Lung microvascular endothelial cell (primary cell): ENCODE measurements at places on chromosomes 3 and 15. TPM values are rescaled to one million over a fixed set of nuclear protein-coding genes. Genes with fewer than 3 reads are reported as not detected.

ACTL6A gene
- 39.0 and 40.7 TPM in 2 replicates for total RNA-seq

DNA sequence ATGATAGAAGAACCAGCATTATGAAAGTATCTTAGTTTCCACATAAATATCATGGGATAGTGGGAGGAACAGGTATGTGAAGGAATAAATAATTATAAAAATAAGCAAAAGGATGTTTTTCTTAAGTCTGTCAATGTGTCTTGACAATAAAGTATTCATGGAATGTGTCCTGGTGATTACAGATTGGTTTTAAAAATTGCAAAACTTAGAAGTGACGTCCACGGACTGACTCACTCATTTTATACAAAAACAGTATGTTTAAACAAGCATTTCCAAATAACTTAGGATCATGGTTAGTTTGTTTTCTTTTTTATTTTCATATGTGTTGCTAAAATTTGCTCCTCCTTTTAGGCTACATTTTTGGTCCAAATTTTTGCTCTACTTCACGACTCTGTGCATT lies 687.0 kb upstream of the NECTIN3 start:
- DNase-seq: peak; percentile 56

IQSEC1 gene
- total RNA-seq: 28.8 and 63.7 TPM in 2 replicates

- no peak for DNase-seq
Observed at GRCh38 chr3:32062950-32063582, 43.4 kb upstream of the GPD1L start.

GRCh38 chr3:42526616-42527367 lies 24.3 kb downstream of the VIPR1 start:
- no peak for DNase-seq

DNA sequence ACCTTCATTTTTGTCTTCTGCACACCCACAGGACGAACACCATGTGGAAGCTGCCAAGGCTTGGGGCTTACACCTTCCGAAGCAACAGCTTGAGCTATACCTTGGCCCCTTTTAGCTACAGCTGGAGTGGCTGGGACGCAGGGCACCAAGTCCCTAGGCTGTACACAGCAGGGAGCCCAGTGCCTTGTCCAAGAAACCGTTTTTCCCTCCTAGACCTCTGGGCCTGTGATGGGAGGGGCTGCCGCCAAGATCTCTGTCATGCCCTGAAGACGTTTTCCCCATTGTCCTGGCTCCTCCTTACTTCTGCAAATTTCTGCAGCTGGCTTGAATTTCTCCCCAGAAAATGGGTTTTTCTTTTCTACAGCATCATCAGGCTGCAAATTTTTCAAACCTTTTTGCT lies 7.8 kb downstream of the CNTN4 start:
- DNase-seq: no peak

- DNase-seq: peak; percentile 19
Observed at GRCh38 chr3:128052595-128053351, 536 bp downstream of the SEC61A1 start.

GOLGA6A gene
- not detected in 2 replicates for total RNA-seq

CRYBG3 gene
- total RNA-seq: 10.9 and 14.5 TPM in 2 replicates

GRCh38 chr3:177284383-177284881 lies 87.2 kb upstream of the TBL1XR1 start:
- DNase-seq: no peak

NUSAP1 gene
- total RNA-seq: 12.5 and 28.8 TPM in 2 replicates

DNA sequence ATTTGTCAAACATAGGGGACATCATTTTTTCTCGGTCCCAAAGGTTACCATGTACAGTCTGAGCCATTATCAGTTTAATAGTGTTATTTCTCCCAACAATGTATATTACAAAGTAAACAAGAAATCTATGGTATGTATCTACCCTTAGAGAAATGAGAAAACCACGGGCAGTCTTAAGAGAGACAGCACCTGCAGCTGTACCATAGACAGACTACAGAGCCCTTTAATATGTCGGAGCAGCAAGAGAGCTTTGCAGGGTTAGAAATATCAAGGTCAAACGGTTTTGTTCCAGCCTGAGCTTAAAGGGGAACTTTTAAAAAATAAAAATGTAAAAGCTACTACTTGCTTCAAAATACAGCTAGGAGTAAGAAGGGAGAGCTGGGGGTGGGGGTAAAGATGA lies 53.2 kb downstream of the SH3BP5 start:
- no peak for DNase-seq

CASR gene
- not detected in 2 replicates for total RNA-seq

DNA sequence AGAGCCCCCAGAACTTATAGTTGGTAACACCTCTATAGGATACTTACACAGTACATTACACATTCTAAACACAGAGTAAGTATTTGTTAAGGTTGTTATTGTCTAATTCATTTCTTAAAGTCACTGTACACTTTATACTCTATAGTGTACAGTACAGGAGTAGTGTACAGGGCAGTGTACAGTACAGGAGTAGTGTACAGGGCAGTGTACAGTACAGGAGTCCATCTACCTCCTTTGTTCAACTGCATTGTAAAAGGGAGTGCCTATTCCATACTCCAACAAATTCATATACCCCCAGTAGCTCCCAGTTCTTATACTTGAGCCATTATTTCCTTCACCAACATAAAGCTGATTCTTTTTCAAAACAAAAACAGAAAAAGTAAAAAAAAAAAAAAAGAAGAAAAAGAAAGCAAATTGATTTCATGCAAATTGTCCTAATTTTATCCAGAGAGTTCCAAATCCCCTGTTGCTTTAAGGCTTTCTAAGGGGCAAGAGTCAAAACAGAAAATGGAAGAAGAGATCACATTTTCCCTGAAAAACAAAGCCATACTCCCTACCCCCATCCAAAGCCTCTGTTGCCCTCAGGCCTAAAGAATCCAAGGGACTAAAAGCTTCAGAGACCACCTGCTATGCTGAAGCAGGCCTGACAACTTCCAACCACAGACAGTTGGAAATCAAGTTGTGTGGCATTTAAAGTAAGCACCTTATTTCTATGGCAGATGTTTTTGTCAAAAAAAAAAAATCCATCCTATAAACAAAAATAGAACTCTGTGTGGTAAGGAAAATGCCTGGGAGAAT lies 125.6 kb downstream of the PLCH1 start:
- DNase-seq: no peak
